ENCODE measurements at places on chromosomes 5 and 9.

DNA sequence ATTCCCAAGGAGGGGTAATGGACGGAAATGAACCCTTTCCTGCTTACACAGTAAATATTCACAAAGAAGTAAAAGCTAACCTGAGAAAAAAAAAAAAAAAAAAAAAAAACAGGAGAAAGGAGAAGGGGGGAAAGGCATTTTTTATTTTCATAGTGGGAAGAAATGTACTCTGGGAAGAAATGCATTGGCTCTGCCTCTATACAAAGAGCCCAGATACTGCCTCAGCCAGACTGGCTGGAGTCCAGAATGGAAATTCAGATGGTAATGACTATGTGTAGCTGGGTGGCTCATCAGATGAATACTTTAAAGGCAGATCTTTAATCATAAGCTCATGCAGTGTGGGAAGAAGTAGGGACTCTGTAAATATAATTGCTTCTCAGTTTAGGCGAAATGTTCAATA is 124.9 kb upstream of the ZNF608 start:
- DNase-seq: peak; percentile 91

DNA sequence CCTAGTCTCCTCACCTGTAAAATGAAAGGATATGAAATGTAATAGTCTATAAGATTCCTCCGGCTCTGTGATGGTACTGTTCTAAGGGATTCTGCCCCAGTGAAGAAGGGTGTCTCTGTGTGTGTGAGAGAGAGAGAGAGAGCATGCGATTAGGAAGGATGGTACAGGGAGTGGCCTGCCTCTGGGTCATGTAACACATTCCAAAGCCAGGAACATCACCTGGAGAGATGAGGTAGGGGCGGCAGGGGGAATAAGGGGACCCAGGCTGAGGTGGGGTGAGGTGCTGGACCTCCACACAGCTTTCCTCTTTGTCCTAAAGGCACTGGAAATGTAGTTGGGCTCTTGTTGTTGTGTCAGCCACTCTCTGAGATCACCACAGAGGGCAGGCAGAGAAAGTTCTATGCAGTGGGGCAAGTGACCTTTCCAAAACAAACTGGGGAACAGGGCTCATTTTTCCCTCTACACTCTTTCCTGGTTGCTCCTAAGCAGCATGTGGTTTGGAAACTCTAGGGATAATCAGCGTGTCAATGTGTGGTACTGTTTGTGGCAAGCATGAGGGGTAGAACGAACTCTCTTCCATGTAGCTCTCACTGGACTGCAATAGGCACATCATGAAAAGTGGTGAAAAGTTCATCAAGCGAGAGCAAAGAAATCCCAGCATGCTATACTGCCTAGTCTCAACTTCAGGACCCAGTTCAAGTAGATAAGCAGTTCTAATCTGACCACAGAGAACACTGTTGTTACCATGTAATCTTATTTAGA is 65.0 kb downstream of the SEMA6A start:
- no peak for DNase-seq

GRCh38 chr9:71764891-71765290 is 3.4 kb downstream of the CEMIP2 start:
- no peak for DNase-seq

DNA sequence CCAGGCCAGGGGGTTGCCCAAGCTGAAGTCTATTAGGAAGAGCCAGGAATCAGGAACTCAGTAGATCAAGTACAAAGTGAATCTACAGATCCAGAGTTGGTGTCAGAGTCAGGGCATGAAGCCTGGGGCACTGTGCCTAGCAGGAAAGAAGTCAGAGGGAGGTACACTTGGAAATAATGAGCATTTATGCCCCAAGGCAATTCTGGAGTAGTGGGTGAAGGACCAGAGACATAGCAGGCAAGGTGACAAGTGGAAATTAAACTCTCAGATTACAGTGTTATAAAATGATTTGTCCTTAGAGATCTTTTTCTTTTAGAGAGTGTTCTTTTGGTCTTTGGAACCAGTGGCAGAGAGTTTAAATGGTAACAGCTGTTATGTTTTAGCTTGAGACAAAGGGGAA is 138.0 kb downstream of the ADAMTSL1 start:
- DNase-seq: no peak

DNA sequence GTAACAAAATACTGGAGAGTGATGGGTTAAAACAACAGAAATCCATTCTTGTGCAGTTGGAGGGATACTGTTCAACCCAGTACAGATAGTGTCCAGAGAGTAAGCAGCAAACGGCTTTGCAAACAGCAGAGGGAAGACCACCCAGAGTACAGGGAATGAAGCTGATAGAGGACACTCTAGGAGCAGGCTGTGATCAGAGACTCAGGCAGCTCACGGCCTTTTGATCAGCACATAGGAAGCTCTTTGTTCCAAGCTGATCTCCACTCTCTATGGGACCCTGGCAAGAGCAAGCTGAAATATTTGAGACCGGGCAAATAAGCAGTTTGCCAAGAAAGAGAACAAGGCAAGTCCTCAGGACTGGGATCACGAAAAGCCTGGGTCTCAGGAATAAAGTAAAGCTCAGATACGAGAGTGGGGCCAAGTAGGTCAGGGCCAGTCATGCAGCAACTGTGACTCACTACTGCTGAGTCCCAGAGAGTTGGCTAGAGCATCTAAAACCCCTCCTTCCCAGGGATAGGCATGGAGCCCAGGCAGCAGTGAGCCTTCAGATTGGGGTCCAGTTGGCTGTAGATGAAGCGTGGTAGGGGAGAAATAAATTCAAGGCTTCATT is 52.4 kb downstream of the MELK start:
- peak; percentile 68 for DNase-seq

DNA sequence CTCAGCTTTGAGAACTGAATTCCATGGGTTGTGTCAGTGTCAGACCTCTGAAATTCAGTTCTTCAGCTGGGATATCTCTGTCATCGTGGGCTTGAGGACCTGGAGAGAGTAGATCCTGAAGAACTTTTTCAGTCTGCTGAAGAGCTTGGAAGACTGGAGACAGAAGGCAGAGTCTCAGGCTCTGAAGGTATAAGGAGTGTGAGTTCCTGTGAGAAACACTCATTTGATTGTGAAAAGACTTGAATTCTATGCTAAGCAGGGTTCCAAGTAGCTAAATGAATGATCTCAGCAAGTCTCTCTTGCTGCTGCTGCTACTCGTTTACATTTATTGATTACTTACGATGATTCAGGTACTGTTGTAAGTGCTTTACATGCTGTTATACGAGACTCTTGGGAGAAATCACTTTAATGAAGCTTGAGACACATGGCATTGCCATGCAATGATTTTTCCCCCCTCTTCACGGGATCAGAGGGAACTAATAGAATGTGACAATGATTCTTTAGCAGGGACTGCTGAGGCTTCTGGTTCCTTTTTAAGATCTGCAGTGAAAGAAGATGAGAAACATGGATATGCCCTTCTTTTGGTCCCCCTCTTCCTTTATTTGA is 63.8 kb downstream of the PTTG1 start:
- DNase-seq: no peak

DNA sequence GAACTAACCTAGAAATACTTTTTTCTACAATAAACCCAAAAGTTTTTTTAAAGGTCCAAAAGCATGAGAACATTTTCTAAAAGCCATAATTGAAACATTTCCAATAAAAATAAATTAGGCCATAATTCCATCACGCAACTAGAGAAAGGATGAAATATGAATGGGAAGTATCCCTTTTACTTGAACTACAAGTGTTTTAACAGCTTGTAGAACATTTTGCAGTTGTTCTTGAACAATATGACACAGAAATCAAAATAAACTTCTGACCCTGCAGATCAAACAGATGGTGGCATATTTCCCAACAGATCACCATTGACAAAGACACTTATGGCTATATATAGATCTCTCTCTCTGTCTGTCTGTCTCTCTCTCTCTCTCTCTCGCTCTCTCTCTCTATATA is 624.4 kb downstream of the PSAT1 start:
- DNase-seq: no peak

- DNase-seq: peak; percentile 34
These were observed 39.1 kb downstream of the SHLD3 start for GRCh38 chr5:65663804-65664521.

- DNase-seq: no peak
These were observed 234.6 kb downstream of the GADD45G start for GRCh38 chr9:89839449-89839848.

DNA sequence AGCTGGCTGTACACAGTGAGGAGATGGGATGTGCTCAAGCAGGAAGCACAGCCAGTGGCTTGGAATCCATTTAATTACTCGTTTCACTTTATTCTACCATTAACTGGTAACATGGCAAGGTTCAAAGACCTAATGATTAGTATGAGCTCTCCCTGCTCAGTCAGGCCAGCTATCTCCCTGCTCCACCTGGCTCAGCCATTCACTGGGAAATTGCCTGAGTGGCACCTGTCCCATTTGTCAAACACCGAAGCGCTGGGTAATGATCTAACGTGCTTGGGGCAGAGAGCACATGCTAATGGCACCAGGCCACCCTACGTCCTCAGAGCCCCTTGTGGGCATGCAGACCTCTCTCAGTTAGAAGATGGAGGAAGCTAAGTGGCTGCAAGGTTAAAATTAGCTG is 162.2 kb downstream of the TTLL11 start:
- DNase-seq: no peak

All from fibroblast of skin of right biceps (primary cell).